ENCODE measurements at places on chromosomes 2 and 18.
A peak's percentile ranks its signal among the peaks of the same experiment; 100 is the strongest.

DNA sequence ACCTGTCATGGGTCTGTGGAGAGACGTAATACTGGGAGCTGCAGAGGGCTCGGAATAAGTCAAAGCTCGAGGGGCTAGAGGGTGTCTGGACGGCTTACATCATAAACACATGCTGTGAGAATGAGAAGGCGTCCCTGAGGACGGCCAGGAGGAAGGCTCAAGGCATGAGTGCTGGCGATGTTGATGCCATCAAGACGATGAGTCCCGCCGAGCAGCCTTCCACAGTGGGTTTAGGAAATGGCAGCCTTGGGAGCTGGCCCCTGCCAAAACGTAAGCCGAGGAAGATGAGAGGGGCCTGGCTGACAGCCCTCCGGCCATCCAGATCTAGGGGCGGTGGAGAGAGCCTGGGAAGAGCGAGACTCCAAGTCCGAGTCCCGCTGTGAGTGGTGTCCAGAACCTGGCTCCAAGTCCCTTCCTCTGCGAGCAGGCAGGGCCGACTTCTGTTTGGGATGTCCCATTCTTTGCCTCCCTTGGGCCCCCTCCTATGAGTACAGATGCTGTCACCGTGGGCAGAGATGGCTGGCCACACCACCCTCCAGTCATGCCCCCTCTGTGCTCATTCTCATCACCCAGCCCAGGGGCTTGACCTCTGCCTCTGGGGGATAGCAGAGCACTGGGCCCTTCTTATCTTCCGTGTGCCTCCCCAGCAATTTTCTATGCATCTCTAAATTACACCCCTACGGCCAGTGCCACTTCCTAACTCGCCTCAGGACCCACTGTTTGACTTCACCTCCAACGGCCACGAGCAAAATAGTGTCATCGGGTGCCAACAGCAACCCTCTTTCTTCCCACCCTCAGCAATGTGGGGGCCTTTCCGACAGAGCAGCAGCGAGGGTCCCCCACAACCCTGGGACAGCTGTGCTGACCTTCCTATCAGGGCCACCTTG, 175.7 kb downstream of the FAM210A start:
- no peak for DNase-seq

DNA sequence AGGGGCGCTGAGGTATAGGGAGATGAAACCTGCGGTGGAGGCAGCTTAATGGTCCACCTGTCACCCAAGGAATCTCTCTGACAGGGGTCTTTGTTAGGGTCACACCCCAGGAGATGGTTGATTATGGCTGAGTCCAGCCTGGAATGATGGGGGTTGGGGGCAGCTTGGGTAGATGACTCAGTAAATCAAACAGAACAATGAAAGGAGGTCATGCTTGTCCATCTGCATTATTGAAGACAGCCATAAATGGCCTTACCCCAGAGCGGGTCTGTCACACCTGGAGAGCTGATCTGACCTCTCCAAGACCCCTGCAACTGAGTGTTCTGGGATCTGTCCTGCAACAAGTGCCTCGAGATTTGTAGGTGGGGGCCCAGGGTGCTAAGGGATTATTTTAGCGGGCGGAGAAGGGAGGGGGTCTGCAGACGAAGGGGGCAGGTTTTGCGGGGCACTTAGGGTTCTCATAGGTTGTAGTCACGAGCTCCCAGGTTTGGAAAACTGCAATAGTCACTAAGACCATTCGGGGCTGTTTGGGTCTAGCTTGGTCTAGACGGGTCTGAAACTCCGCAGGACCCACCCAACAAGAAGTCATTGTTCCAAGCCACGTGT, 771 bp upstream of the IGFBP2 start:
- no peak for DNase-seq

- no peak for DNase-seq
Measured at GRCh38 chr2:217858519-217859491, 144.0 kb downstream of the TNS1 start.

DNA sequence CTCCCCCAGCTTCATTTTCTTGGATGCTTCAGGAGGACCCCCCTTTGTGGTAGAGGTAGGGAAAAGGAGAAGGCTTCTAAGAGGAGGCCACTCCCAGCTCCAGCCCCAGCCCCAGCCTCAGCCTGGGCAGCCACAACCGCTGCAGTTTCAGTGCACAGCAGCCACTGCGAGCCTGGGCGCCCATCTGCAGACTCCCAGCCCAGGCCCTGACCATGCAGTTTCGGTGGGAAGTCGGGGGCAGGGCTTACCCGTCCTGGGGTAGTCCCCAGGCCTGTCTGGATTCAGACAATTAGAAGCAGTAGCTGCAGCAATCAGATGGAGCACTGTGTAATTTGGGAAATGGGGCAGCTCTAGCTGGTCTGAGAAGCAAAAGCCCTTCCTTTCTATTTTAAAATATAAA, 28.6 kb downstream of the ITM2C start:
- DNase-seq: no peak

DNA sequence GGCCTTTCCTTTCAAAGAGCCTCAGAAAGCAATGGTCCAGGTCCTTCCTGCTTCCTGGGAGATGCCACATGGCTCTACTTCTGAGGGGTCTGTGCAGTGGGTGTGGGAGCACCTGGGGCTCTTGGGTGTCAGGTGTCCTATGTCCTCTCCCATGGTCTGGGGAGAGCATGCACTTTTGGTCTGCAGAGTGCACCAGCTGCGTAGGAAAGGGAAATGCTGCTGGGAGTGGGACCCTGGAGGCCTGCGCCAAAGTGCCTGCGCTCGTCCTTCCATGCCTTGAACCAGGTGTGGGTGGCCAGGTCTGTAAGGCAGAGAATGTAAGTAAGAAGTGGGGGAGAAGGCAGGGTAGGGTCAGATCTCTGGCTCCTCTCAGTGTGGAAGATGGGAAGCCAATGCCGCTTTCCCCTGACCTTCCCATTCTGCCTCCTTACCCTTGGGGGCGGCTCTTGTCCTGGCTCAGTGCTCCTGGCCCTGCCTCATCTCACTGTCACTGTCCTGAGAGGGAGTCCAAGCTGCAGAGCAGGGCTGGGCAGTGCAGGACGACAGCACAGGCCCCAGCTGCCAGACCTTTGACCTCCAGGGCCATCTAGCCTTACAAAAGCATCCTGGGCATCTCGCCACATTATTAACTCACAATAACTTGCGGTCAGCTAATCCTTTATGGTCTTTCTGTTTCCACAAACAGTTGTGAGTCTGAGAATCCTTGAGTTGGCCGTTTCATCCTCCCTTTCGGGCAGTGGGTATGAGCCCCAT, 6.6 kb upstream of the PROM2 start:
- no peak for DNase-seq

GRCh38 chr18:34632321-34632720, 77.8 kb upstream of the DTNA start:
- DNase-seq: no peak

- DNase-seq: no peak
Measured at GRCh38 chr2:240056678-240057077, 3.4 kb upstream of the OR6B3 start.

DNA sequence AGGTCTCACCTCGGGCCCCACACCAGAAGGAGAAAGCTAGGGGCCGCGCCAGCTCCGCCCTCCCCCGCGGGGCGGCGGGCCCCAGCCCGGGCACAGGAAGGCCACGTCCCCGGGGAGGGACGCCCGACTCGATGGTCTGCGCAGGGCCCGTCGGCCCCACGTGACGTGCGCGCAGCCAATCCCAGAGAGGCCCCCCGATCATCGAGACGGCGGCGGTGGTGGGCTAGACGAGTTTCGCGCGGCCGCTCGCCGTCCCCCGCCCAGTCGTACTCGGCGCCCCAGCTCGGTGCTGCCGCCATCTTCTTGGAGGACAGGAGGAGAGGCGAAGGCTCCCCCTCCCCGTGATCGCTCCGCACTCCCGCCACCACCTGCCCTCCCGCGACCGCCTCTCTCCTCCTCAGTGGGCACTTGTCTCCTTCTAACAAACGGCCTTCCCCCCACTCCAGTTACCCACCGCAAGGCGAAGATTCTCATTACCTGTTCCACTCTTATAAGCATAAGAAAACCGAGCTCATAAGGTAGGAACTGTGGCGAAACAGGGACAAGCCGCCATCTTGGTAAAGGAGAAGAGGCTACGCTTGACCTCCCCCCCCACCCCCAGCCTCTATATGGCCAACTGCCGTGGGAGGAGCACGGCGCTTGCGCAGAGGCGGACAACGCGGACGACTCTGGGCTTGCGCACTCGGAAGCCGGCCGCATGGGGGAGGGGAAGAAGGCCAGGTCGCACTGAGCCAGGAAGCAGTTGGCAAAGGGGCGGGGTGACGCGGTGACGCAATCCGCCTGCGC, at the start of gene HDLBP:
Gene HDLBP, minus strand, starts transcription at position 580 of the 786 bp plus-strand sequence. CDS start 48,803 bp downstream, outside the sequence.
- peak; percentile 100 for DNase-seq

DNA sequence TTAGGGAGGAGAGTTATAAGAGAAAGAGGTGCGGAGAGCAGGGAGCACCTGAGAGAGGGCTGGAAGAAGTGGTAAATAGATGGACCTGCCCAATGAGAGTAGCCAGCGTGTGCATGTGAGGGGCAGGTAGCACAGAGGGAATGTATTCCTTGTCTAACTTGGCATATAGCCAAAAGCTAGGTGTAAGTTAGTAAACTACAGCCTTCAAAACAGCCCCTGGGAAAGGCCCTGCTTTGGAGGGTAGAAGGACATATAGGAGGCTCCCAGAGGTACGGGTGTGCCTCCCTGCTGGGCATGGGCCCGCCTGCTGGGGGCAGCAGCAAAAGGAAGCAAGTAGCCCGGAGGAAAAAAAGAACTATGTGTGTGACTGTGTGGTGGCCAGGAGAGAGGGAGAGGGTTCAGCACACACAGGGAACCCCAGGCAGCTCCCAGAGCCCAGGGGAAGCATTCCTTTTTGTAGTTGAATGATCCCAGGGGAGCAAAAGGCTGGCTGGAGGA, 48.0 kb downstream of the TCF7L1 start:
- no peak for DNase-seq

- no peak for DNase-seq
Measured at GRCh38 chr2:158463496-158464095, 6.8 kb downstream of the PKP4 start.

- no peak for DNase-seq
Measured at GRCh38 chr2:18792684-18793083, 203.3 kb upstream of the NT5C1B start.

GRCh38 chr18:74518456-74519295, 15.6 kb upstream of the CNDP1 start:
- DNase-seq: no peak

DNA sequence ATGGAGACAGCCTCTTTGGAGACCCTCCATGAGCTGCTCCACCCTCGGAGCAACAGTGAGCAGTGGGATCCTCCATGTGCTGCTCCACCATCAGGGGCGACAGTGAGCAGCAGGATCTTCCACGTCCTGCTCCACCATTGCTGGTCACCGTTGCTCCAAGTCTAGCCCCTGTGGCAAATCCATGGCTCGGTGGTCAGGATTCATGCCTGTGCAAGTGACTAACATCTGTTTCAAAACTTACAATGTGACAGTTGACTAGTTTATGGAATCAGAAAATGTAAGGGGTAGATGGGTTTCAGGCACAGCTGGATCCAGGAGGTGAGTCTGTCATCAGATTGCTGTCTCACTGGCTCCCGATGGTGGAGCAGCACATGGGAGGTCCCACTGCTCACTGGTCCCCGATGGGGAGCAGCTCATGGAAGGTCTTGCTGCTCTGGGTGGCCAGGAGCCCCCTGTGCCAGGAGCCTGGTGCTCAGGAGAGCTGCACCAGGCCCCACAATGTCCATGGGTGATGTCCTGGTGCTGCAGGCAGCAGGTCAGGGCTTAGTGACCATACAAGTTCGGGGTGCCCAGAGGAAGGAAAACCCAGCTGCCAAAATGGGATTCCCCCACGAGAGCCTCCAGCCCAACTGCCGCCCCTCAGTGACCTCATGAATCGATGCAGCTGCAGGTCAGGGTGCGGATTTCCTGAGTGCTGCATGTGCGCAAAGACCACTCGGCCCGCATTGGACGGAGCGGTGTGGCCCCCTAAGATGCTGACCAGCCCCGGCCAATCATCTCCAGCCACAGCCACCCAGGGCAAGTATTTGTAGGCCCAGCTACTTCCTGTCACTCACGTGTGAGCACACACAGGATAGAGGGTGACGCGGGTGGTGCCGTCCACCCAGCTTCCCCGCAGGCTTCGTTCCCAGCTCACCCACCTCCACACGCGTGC, 116.5 kb upstream of the OTOS start:
- DNase-seq: no peak

- DNase-seq: no peak
Measured at GRCh38 chr2:43542285-43542933, 53.4 kb downstream of the THADA start.

DNA sequence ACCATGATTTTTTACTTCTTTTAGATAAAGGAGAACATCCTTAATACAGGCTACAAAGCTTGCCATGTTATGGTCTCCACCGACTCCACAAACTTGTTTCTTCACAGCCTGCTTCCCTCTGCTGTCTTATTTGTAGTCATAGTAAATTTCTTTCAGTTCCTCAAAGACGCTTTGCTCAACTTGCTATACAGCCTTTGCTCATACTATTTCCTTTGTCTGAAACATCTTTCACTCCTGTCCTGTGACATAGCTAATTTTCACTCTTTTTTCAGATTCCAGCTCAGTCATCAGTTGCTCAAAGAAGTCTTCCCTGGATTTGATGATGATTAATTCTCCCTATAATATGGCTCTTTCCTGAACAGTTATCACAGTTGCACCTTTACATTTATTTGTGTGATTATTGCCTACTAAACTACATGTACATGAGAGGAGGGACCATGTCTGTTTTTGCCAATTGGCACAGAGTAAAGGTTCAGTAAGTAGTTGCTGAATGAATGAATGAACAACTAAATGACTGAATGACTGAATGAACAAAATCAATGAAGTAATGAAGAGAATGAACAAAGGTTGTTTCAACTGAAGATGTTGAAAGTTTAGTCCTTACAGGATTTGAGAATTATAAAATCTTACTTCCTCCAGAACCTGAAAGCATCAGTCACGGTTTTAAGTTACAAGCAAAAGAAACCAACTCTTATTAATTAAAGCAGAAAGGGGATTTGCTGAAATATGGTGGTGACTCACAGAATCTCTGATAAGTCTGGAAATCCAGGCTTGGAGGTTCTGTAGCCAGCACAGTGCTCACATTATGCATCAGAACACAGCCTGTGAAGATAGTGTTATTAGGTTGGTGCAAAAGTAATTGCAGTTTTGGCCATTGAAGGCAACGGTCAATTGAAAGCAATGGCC, 186.4 kb upstream of the FAM98A start:
- no peak for DNase-seq

- DNase-seq: no peak
Measured at GRCh38 chr2:209663139-209663538, 108.5 kb upstream of the UNC80 start.

Measured in effector CD4-positive, alpha-beta T cell (primary cell).